CD4-positive, alpha-beta T cell (primary cell): ENCODE measurements at places on chromosomes 4 and X.

GRCh38 chr4:106773076-106773905 lies 262.8 kb downstream of the DKK2 start:
- DNase-seq: no peak

- DNase-seq: no peak
Observed at GRCh38 chr4:152294765-152295164, 241.1 kb downstream of the FBXW7 start.

- DNase-seq: no peak
Observed at GRCh38 chrX:133604801-133605200, 189.5 kb upstream of the GPC4 start.

DNA sequence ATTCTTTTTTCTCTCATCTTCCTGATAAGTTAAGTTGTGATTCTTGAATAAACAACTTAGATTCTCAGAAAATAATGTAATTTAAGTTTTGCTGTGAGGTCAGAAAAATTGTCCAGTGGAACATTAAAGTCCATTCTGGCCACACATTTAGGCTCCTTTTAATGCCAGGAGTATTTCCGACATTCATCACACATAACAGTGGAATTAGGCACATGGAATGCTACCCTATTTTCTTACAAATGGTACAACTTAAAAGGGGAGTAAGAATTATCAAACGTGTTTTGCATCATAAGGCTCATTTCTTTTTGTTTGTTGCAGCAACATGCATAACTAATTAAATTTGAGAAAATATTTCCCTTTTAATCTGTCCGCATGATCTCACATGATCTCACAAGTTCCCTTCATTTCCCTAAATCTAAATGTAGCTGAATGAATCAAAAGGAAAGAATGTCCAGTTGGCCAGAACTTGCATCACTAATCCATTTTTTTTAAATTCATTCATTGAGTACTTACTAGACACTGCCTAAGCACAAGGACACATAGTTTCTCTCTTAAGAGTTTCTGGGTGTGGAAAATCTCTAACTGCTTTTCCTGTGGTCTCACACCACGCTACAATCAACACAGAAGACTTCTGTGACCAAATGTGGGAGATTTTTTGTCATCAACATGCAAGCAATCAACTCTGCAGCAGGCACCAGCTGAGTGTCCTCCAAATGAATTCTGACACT lies 22.0 kb downstream of the SPARCL1 start:
- DNase-seq: no peak

- no peak for DNase-seq
Observed at GRCh38 chr4:43993196-43993902, 455.3 kb downstream of the KCTD8 start.

DNA sequence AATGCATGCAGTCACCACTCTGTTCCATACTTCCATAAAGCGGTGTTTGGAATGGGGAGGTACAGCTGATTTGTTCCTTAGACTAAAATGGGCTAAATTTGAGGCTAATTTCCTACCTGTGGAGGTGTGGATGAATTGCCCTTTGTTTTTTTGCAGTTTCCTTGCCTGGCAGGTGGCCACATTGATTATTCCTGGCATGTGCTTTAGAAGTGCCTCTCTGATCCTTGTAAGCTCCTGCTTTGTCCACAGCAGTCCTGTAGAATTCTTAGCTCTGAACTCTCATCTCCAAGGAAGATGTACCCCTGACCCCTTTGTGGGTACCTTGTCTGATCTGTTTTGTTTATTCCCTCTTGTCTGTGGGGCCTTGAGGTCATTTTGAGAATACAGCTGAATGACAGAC lies 136.8 kb downstream of the ADGRL3 start:
- DNase-seq: no peak

DNA sequence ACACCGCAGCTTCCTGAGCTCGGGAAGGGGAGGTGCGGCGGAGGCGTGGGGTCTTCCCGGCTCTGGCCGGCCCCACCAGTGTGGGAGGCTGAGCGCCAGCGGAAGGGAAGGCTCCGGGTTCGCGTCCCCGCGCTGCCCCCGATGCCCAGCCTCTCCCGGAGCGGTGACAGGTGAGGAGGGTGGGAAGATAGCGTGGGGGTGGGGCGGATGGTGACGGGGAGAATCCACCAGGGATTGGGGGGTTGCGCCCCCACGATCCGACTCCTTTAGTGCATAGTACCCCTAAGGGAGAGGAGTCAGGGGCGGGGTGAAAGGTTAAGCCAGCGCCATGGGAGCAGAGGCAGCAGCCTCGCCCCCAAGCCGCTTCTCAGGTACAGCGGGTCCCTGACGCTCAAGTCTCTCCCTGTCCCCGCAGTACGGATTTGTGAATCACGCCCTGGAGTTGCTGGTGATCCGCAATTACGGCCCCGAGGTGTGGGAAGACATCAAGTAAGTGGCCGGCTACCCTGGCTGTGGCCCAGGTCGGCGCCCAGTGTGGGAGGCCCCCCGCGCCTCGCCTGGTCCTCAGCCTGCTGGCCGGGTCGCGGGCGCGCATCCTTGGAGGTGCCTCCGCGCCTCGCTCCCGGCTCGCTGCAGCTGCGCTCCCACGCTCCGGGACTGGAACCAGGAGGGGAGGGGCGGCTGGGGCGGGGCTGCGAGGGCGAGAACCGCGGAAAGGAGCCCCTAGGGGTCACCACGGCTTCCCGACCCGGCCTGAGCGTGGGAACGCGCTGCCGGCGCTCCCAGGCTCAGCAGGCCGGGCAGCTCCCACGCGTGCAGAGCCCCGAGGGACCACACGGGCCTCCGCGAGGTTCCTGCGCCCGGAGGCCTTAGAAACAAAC lies 791 bp downstream of the GUCY1B1 start:
- no peak for DNase-seq
